Retina (tissue), 1 donor: ENCODE measurements at places on chromosomes 16 and 17.

- DNase-seq = no peak
Measured at GRCh38 chr17:60525328-60525684, 736 bp downstream of the APPBP2 start.

DNA sequence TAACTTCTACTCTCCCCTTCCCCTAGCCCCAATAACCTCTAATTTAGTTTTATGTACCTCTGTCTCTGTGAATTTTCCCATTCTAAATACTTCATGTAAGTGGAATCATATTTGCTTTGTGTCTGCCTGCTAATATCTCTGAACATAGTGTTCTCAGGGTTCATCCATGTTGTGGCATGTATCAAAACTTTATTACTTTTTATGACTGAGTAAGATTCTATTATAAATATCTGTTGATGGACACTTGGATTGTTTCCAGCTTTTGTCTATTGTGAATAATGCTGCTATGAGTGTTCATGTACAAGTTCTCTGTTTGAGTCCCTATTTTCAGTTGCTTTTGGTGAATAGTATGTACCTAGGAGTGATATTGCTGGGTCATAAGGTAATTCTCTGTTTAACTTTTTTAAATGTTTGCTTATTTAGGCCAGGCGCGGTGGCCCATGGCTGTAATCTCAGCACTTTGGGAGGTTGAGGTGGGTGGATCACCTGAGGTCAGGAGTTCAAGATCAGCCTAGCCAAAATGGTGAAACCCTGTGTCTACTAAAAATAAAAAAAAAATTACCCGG lies 92.8 kb downstream of the CHD9 start:
- no peak for DNase-seq

- DNase-seq = no peak
Measured at GRCh38 chr17:44280392-44280937, 12.5 kb upstream of the SLC4A1 start.

- no peak for DNase-seq
Measured at GRCh38 chr16:80563066-80563465, 22.3 kb downstream of the DYNLRB2 start.

GRCh38 chr17:28871056-28871579 lies 16.3 kb downstream of the ERAL1 start:
- no peak for DNase-seq
